CD4-positive, alpha-beta T cell treated with Interleukin-17A for 1 hour (primary cell): ENCODE measurements at places on chromosomes 2 and 18.

- DNase-seq, result no peak
These were observed 161.0 kb downstream of the ANKRD44 start for GRCh38 chr2:197149546-197149945.

- peak; percentile 41 for DNase-seq
These were observed 39.6 kb downstream of the DOCK10 start for GRCh38 chr2:225002656-225003045.

DNA sequence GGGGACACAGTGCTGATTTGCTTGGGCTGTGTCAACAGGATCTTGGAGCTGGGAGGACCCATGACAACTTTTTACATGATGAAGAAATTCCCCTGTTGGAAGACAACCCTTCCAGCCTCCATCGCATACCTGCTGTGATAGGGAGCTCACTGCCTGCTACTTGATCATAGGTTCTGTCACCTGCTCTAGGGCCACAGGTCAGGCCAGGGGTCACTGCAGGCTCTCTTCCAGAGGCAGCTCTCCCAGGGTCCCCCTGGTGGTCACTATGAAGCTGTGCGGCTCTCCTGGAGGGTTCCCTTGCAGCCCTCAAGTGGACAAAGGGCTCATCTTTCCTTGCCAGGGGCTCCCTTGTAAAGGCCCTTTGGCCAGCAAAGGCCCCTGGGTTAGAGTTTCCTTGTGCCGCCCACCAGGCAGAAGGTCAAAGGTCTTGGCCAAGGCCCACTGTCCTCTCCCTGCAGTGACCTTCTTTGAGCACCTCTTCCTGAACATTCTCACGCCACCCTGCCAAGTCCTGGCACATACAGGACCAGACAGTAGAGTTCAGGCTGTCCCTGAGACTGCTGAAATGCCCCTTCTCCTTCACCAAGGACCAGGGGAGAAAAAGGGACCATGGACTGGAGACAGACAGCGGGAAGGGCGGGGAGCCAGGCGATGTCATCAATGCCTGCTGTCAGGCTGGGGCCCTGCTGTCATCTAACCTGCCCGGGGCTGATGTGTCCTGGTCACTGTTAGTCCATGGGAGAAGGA is 345.1 kb downstream of the DYSF start:
- DNase-seq, result no peak

DNA sequence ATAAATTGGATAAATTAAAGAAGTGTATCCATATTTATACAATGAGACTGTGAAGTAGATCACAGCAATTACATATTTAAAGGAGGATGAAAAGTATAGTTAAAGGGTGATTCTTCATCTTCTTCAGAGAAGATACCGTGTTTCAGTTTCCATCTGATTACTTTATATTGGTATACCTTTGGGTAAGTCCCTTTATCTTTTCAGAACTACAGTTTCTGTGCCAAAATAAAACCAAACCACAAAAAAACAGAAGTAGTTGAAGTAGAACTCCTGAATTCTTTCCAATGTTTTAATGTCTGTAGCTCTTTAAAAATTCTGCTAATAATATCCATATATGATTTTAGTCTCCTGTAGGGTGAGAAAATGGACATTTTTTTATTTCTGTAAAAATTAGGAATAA is 231.2 kb upstream of the LINC00305 start:
- no peak for DNase-seq

DNA sequence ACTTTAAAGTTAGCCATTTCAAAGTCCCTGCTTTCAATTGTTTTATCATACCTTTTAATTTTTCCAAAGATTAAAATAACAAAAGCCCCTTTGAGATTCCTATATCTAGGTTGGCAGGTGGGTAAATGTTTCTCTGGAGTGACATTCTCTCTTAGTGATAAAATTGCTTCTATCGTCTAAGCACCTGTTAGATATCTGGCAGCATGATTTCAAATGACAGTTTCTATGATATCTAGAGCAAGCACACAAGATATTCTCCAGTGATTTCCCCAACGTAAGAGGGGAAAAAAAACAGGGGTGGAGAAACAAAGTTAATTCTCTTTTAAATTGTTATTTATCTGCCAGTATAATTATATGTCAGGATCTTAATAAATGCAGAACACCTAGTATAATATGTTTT is 610.2 kb downstream of the DSC3 start:
- DNase-seq, result no peak

DNA sequence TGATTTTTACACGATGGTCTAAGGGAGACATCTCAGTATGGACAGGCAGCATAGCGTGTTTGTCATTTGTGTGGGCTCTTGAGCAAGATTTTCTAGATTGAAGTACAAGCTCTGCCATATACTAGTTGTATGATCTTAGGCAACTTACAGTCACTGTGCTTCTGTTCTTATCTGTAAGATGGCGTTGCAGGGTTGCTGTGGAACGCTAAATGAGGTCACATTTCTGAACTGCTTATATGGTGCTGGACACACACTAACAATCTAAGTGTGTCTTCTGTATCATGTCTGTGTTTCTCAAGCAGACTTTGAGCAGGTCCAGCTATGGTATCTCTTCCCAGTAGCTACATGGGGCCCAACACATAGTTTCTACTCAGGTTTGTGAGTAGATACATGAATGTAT is 29.2 kb downstream of the PARD3B start:
- DNase-seq, result no peak

DNA sequence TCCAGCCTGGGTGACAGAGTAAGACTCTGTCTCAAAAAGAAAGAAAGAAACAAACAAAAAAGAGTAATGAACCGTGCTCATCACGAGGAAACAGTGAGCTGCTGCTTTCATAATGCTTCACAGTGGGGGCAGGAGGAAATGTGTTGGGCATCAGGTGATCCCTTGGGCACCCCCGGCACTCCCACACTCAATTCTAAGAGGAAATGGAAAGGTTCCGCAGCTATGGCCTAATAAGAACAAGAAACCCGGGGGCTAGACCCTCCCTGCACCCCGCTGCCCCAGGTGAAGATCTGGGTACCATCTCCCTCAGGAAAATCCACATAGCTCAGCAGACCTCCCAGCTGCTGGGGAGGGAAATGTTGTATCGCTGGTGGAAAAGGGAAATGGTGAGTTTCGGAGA is 118.9 kb downstream of the LPIN1 start:
- DNase-seq, result no peak

GRCh38 chr2:104872866-104873688 is 19.2 kb downstream of the POU3F3 start:
- peak; percentile 22 for DNase-seq

GRCh38 chr2:56287974-56288373 is 104.2 kb downstream of the CCDC85A start:
- DNase-seq, result no peak

GRCh38 chr2:45957533-45958227 is 306.2 kb downstream of the PRKCE start:
- no peak for DNase-seq

GRCh38 chr2:98935111-98935770 is 784 bp downstream of the CRACDL start:
- DNase-seq, result no peak

DNA sequence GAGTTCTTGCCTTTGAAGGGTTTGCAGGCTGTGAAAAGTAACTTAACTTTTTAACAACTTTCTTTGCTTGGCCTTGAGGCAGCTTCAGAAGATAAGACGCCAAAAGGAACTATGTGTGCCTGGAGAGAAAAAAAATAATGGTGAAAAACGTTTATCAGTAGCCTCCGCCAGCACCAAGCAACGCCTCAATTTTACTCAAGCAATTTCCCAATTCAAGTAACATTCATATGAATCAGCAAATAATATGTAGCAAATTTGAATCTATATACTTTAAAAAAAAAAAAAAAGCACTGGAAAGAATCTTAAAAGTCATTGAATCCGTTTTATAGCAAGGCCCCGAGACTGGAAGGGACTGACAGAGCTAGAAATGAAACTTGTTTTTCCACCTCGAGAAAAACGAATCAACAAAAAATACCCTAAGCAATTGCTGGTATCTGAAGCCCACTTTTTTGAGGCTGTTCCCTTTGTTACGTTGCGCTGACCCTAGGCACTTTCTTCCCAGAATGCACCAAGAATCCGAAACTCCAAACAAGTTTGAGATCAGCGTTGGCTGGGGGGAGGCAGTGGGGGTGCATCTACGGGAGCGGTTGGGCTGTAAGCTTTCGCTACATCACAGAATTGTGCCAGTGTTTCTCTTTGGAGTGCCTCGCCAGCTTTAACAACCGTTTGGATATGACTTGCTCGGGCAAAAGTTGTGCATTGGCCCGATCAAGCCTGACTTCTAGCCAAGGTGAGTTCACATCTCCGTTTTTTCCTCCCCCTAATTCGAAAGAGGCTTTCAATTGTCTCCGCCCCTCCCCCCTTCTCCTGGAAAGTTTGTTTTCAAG is 2.7 kb upstream of the TGIF1 start:
- no peak for DNase-seq

GRCh38 chr2:144660518-144661316 is 140.8 kb upstream of the ZEB2 start:
- DNase-seq, result peak; percentile 34

DNA sequence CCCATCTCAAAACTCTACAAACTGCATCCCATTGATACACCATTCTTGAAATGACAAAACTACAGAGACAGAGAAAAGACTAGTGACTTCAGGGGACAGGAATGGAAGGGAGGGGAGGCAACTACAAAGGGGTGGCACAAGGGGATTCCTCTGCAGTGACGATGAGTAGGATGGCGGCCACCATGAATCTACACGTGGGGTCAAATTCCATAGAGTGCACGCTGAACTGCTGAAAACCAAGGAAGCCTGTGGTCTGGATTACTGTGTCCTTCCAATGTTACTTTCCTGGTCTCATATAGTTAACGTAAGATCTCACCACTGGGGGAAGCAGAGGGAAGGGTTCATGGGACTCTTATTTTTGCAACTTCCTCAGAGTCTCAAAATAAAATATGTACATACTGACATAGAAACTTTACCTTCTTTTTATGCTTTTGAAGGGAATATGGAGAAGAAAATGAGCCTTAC is 23.6 kb downstream of the COX7A2L start:
- DNase-seq, result no peak

DNA sequence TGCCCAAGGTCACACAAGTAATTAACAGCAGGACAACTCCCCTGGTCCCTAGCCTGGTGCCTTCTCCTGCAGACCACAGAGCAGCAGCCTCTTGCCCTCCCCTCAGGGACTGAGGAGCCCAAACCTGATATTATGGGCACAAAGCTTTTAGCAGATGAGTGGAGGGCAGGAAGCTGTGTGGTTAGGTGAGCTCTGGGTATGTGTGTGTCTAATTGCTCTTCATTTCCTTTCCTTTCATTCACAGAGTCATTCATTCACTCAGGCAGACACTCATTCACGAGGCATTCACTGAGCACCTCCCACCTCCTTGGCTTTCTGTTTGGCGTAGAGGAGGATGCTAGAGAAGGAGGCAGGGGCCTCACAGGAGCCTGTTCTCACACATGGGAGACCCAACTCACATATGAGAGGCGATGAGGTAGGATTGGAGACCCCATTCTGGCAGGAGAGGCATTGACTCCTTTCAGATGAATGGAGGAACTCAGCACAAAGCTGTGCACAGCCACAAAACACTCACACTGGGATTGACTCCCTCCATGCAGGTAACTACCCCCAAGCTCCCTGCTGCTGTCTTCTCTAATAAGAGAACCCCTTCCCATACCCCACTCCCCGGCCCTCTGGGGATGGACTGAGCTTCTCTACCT is 306.8 kb upstream of the SKOR2 start:
- no peak for DNase-seq

DNA sequence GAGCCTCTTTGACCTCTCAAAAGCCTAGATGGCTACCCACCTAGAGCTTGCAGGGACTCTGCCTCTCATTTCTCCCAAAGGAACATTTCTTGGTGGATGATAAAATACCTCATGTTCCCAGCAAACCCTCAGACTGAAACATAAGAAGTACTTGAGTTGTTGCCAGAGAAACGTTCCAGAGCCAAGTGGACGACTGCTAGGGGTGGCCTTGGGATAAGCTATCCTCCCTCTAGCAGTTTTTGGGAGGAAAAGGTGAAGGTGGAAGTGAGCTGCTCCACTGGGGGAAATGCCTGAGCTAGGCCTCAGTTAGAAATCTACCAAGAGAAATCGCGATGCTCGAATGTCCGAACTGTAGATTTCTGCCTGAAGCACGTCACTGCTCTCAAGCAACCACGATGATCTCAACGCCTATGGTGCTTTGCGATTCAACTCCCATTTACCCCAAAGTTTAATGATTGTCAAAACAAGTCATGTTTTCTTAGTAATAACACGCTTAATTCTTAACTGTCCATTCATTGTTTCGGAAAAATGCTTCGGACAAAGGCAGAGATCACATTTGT is 91.5 kb downstream of the CCBE1 start:
- DNase-seq, result no peak

DNA sequence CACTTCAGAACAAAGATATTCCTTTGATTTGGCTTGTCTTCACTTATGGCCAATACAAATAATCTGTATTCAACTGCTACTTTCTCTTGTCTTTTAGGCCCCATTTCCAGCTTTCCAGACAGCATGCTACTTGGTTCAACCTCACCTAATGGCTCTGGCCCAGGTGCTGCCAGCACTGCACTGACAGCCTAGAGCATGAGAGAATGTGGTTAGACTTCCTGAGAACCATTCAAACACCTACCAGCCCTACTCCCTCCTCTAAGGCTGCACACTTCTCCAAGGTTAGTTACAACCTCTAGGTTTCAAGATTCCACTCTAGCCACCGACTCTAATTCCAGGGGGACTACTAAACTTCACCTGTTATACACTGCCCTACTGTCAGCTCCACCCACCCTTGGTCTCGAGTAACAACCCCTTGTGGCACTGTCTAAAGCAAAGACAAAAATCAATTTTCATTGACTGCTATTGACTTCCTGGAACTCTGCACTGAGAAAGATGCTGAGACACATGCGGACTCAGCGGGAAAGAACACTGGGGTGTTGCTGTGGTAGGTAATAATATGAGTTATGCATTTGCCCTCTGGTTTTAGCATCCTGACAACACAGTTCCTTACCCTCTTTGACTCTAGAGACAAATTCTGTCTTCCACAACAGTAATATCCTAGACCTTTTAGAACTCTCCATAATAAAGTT is 38.2 kb downstream of the PLEKHM3 start:
- no peak for DNase-seq

DNA sequence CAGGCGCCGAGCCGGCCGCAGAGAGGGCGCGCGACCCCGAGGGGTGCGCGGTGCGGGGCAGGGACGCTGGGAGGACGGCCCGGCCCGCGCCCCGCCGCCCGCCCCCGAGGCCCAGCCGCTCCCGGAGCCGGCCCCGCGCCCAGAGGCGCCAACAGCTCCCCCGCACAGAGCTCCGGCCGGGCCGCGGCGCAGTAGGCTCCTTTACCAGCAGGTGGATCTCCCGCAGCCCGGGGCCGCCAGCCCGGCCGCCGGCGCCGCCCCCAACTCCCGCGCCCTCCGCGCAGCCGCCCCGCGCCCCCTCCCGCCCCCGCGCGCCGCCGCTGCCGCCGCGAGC is 258 bp downstream of the MGAT4A start:
- DNase-seq, result peak; percentile 70

- DNase-seq, result no peak
These were observed 4.3 kb downstream of the LMAN1 start for GRCh38 chr18:59354731-59355130.

DNA sequence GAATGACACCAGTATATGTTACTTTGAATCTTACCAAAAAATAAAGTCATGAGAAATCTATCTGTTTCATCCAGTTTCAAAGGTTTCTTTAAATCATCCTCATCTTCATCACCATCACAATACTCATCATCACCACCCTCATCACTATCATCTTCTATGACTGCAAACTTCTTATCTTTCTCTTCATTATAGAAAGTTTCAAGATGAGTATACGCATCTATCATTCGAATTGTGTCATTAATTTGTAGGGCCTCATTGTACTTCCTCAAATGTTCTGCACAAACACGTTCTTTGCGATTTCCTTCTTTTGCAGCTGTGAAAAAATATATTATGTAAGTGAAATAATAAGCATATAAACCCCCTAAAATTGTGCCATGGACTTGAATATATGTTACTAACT is 34.1 kb upstream of the FAP start:
- DNase-seq, result no peak
